RPMI7951 (cell line): ENCODE measurements at places on chromosomes 6 and 20. TPM values are rescaled to one million over a fixed set of nuclear protein-coding genes. Genes with fewer than 3 reads are reported as not detected.

OXT gene
- total RNA-seq = not detected in 2 replicates

SIRPB1 gene
- 15.6 and 22.1 TPM in 2 replicates for total RNA-seq

- DNase-seq = no peak
Observed at GRCh38 chr6:165268987-165269386, 40.4 kb downstream of the C6orf118 start.

GRCh38 chr6:110996691-110997090 is 14.9 kb downstream of the RPF2 start:
- DNase-seq = no peak
